ENCODE measurements at places on chromosomes 2 and 18.
A peak's percentile ranks its signal among the peaks of the same experiment; 100 is the strongest.

GRCh38 chr2:27772804-27773203 is 1.3 kb downstream of the MRPL33 start:
- DNase-seq: no peak

- no peak for DNase-seq
Measured at GRCh38 chr2:132909427-132909826, 239.4 kb upstream of the LYPD1 start.

DNA sequence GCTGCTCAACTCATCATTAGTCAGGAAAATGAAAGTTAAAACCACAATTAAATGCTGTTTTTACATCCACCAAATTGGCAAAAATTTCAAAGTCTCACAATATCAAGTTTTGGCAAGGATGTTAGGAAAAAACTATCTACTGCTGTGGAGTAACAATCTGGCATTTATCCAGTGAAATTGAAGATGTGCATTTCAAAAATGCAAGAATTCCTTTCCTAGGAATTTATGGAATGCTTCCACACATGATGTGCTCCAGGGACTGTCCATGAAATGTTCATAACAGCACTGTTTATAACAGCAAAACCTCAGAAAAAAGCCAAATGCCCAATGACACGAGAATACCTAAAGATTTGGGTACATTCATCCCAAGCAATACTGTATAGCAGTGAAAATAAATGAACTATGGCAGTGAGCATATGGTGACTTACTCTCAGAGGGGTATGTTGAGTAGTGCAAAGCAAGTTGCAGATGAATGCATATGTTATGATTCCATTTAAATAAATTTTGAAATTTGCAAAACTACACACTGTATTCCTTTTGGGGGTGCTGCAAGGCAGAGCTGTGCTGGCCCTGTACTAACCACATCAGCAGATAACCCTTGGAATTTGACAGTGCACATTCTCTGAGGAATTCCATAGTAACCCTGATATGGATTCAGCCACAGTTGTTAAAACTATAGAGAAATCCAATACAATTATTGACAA is 41.3 kb upstream of the GYPC start:
- DNase-seq: no peak

- no peak for DNase-seq
Measured at GRCh38 chr18:34511435-34511834, 198.7 kb upstream of the DTNA start.

GRCh38 chr2:85355073-85355410 is 473 bp downstream of the ELMOD3 start:
- peak; percentile 27 for DNase-seq

DNA sequence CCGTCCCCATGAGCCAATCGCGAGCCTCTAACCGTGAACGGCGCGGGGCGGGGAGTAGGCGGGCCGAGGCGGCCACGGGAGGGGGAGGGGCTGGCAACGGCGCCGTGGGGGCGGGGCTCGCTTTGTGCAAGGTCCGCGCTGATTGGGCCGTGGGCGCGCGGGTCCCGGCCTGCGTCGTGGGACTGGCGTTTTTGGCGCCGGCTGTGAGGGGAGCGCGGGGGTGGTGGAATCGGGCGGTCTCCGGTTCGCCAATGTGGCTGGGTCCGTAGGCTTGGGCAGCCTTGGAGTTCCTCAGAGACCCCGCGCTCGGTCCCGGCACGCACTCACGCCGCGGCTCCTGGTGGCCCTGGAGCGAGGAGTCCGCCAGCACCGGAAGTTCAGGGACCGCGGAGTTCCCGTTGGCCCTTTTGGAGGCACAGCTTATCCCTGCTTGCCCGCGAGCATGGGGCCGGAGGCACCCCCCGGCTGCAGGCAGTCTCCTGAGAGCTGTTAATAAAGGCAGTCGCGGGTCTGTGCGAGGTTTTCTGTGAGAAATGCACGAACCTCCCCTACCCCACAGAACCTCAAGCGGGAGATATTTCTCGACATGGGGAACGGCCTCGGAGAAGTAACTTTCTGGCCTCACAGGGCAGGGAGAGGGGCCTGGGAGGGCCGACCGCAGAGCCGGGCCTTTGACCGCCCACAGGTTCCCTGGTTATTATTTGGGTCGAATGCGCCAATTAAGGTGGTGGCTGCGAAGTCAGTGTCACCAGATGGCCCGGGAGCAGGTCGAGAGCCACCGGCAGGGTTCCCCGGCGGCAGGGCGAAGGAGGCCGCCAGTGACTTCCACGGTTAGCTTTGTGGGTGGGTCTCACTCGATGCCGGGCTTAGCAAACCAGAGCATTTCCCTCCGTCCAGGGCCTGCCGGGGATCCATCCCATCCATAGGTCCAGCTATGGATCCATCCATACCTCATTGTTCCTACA is 574 bp upstream of the NCL start:
- peak; percentile 98 for DNase-seq

- DNase-seq: peak; percentile 31
Measured at GRCh38 chr18:60053747-60054304, 154.0 kb downstream of the PMAIP1 start.

DNA sequence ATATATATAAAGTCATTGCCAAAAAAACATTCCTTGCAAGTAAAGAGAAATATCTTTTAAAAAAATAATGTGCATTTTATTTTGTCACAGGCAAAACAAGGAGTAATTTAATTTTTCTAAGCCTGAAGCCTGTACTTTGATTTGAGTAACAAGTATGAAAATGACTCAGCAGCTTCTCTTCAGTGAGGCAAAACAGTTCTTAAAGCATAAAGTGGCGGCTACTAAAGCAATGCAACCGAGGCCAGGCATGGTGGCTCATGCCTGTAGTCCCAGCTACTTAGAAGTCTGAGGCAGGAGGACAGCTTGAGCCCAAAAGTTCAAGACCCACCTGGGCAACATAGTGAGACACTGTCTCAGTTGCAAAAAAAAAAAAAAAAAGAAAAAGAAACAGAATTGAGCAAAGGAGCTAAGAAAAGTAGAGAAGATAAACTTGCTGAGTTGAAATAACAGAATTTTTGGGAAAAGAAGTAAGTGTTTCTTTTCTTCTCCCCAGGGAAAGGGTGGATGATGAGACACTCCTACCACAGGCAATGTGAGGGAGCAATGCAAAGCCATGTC is 29.6 kb downstream of the DOK1 start:
- DNase-seq: no peak

DNA sequence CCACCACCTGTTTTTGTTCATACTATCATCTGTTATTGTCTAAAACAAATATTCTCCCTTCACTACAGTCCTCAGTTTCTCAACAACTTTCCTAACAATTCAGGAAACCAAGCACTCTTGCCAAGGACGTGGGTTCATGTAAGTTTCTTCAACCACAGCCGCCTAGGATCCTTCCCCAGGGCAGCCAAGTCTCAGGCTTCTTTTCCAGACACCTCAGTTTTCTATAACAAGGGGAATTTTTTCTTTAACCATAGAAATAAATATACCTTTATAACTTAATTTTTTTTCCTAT is 39.4 kb upstream of the AGPS start:
- DNase-seq: peak; percentile 5

GRCh38 chr18:52150050-52150449 is 189.9 kb upstream of the DCC start:
- no peak for DNase-seq

DNA sequence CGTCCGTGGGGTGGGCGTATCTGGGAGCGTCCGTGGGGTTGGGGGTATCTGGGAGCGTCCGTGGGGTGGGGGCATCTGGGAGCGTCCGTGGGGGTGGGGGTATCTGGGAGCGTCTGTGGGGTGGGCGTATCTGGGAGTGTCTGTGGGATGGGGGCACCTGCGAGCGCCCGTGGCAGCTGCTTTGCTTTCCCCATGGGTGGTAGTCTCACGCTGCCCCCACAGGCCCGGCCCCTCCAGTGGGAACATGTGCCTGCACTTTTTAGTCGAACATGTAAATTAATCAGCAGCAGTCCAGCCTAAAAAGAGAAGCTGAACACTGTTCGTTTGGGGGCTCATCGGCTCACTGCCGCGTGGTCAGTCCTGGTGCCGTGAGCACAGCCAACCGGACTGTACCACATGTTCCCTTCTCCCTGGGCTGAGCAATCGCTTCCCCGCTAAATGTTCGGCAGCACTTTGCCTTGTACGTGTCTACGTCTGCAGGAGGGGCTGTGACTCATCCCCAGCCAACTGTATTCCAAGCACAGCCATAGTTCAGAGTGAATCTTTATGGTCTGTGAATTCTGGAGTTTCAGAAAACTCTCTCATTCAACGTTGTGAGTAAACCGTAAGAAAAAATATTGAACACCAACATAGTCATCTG is 271.5 kb downstream of the AGAP1 start:
- no peak for DNase-seq

DNA sequence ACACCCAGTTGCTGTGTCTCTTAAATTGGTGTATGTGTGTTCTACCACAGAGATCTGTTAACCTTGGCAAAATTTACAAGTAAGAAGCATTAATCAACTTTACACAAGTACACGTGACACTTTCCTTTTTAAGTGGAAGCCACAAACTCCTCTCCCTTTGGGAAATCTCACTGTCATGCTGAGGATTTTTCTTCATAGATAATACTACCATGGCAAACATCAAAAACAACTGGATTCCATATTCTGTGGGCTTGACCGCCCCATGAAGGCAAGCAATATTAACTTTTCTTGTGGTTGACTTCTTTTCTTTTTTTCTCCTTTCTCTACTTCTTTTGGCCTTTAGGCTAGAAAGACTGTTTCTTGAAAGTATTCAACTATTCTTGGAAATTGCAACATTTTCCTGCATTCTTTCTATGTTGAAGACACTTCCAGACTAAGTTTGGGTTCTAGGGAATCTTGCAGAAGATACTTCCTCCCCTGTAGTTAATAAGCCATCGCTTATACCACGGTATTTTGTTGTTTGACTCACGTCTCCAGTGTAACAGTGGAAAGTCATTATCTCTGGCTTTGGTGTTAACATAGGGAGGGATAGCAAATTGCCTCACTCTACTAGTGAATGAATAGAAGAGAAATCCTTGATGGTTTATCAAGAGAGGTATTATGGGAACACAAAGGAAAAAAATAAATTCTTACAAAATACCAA is 79.5 kb downstream of the SLC8A1 start:
- no peak for DNase-seq

GRCh38 chr2:127726158-127726880 is 25.0 kb downstream of the SFT2D3 start:
- DNase-seq: no peak

DNA sequence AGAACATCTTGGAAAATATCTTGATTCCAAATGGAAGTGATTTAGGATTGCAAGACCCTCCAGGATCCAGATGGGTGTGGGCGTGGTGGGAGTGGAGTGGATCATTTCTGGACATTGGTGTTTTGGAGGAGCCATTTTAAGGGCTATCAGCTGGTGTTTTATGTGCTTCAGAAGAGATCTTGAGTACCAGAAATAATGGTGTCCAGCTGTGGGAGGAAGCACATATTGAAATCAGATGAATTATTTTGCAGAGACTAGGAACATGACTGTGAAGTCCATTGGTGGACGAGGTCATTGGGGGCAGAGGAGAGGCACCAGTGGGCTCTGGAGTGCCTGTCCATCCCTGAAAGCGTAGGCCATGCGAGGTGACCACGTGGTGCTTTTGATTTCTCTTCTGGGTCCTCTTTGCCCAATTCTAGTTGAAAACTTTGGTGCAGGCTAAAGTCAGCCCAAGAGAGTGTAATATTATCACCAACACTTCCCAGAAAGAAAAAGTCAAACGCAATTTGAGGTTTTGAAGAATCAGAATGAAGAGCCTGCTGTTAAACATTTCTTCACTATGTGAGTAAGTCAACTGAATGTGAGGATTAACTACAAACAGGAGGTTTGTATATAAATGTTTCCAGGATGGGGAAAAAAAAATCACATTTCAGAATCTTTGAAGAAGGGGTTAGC is 31.6 kb downstream of the RNF144A start:
- no peak for DNase-seq

GRCh38 chr2:17519486-17519885 is 1.2 kb upstream of the RAD51AP2 start:
- DNase-seq: no peak

GRCh38 chr2:100524331-100524730 is 38.5 kb upstream of the PDCL3 start:
- DNase-seq: no peak

DNA sequence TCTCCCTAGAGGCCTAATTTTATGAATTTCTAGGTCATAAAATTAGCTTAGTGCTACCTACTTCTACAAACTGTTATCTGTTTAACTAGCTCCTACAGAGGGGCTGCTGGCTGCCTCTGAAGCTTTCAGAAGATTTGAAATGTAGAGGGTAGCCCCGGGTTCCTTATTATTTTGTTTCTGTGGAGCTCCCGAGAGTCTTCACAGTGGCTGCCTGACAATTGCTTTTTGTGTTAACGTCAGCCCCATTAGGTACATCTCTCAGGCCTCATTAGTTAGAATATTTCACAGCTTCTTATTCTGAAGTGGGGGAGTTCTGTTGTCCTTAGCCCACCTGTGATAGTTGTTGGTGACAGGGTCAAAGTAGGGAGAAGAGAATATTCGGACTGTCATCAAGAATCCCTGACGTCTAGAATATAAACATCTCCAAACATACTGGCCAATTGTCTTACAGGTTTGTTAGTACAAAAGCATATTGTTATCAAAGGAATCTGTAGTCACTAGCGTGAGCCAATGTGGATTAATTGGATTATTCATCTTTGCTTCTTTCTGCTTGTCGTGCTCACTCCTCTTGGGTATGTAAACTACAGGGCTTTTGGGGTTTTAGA is 77.5 kb downstream of the DIS3L2 start:
- no peak for DNase-seq

- DNase-seq: no peak
Measured at GRCh38 chr2:219272356-219272755, 6.8 kb upstream of the DNAJB2 start.

DNA sequence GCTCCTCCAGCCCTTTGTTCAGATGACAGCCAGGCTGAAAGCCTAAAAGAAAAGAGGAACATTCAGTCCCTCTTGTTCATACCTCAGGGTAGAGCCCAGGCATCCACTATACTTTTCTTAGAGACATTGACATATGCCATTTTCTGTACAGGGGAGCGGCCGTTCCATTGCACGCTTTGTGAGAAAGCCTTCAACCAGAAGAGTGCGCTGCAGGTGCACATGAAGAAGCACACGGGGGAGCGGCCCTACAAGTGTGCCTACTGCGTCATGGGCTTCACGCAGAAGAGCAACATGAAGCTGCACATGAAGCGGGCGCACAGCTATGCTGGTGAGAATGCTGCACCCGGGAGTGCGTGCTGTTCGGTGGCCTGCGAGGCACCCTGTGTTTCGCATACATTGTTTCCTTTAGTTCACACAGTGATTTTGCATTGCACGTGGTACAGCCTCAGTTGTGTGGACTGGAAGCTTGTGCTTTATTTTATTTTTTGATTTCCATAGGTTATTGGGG is 138.2 kb downstream of the ZNF236 start:
- DNase-seq: no peak

GRCh38 chr2:48852938-48853337 is 97.4 kb upstream of the LHCGR start:
- no peak for DNase-seq

GRCh38 chr18:24212939-24213338 is 74.1 kb downstream of the CABYR start:
- no peak for DNase-seq

DNA sequence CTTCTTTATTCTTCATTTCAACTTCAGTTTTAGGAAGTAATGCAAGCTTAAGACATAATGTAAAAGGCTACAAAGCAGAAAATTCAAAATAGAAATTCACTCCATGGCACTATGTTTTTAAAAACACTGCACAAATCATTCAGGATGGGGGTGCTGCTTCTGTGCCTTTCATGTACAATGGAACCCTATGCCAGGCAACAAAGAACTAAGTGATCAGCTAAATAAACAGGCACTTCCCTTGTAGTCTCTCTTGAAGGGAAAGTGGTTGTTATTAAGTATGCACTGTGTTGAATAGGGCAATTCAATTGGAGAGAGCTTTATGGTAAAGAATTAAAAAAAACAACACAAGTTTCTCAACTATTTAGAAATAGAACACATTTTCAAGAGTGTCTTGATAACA is 10.9 kb upstream of the ERBB4 start:
- DNase-seq: no peak

GRCh38 chr2:128736689-128737545 is 418.2 kb upstream of the HS6ST1 start:
- DNase-seq: peak; percentile 62
